ENCODE measurements at places on chromosomes 4 and X. TPM values are rescaled to one million over a fixed set of nuclear protein-coding genes. Genes with fewer than 3 reads are reported as not detected.

DNA sequence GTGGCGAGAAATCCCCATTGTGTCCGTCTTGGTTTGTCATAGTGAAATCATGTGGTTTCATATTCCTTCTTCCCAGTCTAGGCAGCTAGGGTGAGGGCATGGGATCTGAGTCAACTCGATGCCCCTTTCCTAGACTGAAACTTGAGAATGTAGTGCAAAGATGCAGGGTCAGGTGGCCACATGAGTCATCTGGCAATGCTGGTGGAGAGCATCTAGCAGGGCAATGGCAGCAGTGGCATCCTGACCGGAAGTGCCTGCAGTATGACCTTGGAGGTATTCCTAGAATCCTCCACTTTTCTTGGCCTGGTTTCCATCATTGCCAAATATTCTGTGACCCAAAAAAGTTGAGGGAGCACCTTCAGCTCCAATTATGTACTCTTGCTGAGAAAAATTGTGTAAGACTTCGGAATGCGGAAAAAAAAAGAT, 39.1 kb upstream of the TMEM184C start:
- no peak for DNase-seq
- no peaks in the 10 kb centered on the region for H3K36me3 ChIP-seq
- H3K27me3 ChIP-seq = no peaks in the 10 kb centered on the region
- H3K27ac ChIP-seq = no peak overlapping the region

- no peaks in the 10 kb centered on the region for H3K27me3 ChIP-seq
- peaks cover 6% of the 10 kb centered on the region for H3K36me3 ChIP-seq
- H3K4me3 ChIP-seq = no peak overlapping the region
- DNase-seq = no peak
- no peak overlapping the region for H3K27ac ChIP-seq
Measured at GRCh38 chr4:25928379-25929297, 14.6 kb downstream of the SMIM20 start.

- peaks cover 8% of the 10 kb centered on the region for H3K4me1 ChIP-seq
- H3K27ac ChIP-seq = no peak overlapping the region
- peaks cover 7% of the 10 kb centered on the region for H3K36me3 ChIP-seq
- H3K27me3 ChIP-seq = no peaks in the 10 kb centered on the region
Measured at GRCh38 chrX:10457092-10457491, 163.3 kb downstream of the MID1 start.

DNA sequence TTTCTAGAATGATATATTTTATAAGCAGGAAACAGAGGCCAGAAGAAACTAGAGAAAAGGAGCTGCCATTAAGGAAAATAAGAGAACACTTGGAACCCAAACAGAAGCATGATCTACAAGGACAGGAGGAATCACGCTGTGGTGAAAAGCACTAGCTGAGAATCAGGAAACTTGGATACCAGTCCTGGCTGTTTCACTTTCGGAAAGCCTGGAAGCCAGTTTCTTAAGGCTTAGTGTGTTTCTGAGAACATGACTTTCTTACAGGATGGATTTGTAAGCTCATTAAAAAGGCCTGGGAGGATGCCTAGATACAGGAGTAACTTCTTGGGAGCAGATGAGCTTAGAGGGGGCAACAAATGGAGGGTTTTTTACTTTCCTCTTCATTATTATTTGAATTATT, 36.9 kb downstream of the TLL1 start:
- H3K36me3 ChIP-seq = no peaks in the 10 kb centered on the region
- H3K27ac ChIP-seq = no peak overlapping the region
- H3K27me3 ChIP-seq = no peaks in the 10 kb centered on the region
- no peak for DNase-seq

DNA sequence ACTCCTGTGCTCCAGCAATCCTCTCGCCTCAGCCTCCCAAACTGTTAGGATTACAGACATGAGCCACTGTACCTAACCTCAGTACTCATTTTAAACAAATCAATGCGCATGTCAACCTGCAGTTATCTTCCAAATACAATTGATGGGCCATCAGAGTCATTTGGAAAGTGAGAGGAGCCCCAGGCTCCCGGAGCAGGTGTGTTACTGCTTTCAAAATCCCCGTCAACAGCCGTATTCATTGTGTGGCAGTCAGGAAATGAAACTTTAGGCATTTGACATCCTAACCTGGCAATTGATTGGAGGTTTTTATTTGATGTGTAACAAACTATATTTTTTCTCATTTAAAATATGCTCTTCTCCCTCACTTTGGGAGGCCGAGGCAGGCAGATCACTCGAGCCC, 623.6 kb upstream of the TENM3 start:
- H3K4me3 ChIP-seq = no peak overlapping the region
- DNase-seq = no peak
- no peaks in the 10 kb centered on the region for H3K27me3 ChIP-seq
- no peaks in the 10 kb centered on the region for H3K36me3 ChIP-seq
- no peak overlapping the region for H3K27ac ChIP-seq

DNA sequence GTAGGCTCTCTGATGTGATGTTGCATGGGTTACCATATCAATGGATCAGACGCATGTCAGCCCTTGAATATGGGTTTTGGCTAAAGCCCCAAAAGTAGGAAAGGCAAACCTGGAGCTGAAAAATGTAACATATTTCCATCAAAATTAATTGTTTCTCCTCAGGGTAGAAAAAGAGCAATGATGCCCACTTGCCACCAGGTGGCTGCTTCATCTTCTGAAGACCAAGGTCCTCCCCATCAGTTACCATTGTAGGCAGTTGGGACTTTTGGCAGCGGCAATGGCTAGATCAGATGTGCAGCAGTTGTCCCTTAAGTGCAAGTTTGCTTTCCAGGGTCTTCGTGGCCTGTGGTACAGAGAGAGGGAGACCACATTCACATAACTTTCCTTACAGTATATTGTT, 118.2 kb downstream of the NAF1 start:
- no peaks in the 10 kb centered on the region for H3K4me1 ChIP-seq
- H3K36me3 ChIP-seq = no peaks in the 10 kb centered on the region
- no peaks in the 10 kb centered on the region for H3K27me3 ChIP-seq
- H3K4me3 ChIP-seq = no peak overlapping the region
- DNase-seq = peak; percentile 47

- H3K36me3 ChIP-seq = no peaks in the 10 kb centered on the region
- DNase-seq = no peak
- no peak overlapping the region for H3K27ac ChIP-seq
- no peak overlapping the region for H3K4me3 ChIP-seq
Measured at GRCh38 chr4:17276776-17277175, 235.1 kb downstream of the QDPR start.

DNA sequence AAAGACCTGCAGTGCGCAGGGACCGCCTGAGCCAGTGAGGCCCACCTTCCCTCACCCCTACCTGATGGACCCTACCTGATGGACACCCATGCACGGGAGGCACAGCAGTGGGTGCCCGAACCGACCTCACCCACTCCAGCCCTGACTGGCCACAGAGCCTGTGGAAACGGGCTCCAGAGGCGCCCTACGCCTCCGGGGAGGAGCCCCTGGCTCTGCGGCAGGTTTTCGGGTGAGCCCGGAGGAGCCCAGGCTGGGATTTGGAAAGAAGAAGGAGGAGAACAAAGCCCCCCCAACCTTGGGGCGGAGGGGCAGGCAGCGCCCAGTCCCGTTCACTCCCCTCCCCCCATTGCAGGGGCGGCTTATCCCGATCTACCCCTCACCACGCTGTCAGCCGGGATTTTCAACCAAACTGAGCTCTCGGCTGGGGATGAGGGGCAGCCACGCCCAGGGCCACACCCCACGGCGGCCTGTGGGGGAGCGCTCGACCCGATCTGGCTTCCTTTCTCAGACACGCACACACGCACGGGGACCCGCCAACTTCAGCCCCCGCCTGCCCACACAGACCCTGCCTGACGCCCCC, 675 bp downstream of the L1CAM start:
- no peaks in the 10 kb centered on the region for H3K36me3 ChIP-seq
- H3K27ac ChIP-seq = no peak overlapping the region
- DNase-seq = no peak
- peaks cover 53% of the 10 kb centered on the region for H3K27me3 ChIP-seq

DNA sequence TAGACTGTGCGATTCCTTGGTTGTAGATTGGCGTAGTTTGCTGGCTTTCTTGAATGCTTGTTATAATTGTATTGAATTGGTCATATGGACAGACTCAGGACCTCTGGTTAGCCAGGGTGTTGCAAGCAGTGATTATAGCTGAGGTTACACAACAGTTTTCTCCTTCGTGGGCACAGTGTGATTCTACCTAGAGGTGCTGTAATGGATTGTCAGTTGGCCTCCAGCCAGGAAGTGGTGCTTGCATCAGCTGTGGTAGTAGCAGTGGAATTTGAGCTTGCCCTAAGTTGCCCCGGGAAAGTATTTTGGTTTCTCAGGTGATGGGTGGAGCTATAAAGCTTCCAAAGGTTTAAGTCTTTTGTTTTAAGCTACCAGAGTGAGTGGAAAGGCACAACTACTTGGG, 23.1 kb upstream of the GABRG1 start:
- no peak overlapping the region for H3K4me3 ChIP-seq
- H3K27me3 ChIP-seq = no peaks in the 10 kb centered on the region
- H3K27ac ChIP-seq = no peak overlapping the region
- DNase-seq = no peak

DNA sequence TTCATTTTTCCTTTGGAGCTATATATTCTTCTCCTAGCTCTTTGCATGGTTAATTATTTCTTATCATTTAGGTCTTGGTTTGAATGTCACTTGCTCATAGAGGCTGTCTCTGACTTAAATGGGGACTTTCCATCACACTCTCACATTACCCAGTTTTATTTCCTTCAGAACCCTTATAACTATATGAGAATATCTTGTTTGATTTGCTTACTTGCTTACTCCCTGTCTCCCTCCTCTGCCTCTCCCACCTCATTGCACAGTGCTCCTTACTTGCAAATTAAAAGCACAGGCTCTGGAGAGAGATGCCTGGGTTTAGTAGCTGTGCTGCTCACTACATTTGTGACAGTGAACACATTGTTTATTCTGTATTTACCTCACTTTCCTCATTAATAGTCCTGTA, 174.6 kb downstream of the SOWAHB start:
- peak overlapping the region; percentile 17 for H3K27ac ChIP-seq
- no peaks in the 10 kb centered on the region for H3K36me3 ChIP-seq
- no peak for DNase-seq
- H3K27me3 ChIP-seq = no peaks in the 10 kb centered on the region
- no peak overlapping the region for H3K4me3 ChIP-seq
- H3K4me1 ChIP-seq = peaks cover 38% of the 10 kb centered on the region

DNA sequence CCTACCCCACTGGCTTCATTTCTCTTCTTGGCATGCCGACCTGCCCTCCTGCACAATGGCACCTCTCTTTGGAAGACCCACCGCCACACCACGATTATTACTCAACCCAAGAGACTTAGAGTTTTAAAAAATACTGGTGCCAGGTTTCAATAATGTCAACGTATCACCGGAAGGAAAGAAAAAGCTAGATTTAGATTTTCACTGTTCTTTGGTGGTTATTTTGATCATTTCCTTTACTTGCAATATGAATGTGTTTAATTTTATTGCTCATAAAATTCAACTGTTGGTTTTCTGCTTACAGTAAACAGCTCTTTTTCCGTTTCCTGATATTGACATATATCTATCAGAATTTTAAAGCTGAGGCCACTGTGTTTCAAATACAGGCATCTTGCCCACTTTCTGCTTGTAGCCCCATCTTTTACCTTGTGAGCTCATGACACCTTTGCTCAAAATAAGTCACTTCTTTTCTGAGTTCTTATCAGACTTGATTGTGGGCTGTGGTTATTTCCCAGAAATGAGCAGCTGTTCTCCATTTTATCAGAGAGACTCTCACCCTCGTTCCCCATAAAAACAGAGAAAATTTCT, 439.1 kb downstream of the INPP4B start:
- no peaks in the 10 kb centered on the region for H3K27me3 ChIP-seq
- H3K4me3 ChIP-seq = no peak overlapping the region
- H3K36me3 ChIP-seq = no peaks in the 10 kb centered on the region
- DNase-seq = no peak
- peaks cover 30% of the 10 kb centered on the region for H3K4me1 ChIP-seq
- H3K27ac ChIP-seq = no peak overlapping the region

DNA sequence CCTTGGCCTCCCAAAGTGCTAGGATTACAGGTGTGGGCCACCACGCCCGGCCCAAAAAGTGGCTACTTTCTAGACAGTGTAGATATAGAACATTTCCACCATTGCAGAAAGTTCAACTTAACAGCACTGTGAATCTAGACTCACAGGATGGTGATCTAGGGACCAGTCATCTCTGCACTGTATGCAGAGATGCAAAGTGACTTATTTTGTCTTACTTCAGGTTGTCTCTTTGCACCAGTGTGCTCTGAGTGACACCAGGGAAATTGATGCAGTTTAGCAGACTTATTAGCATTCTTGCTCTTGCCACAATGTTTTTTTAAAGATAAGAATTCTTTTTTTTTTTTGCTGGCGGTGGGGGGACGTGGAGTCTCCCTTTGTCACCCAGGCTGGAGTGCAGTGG, 12.8 kb upstream of the FOXO4 start:
- H3K4me3 ChIP-seq = no peak overlapping the region
- no peaks in the 10 kb centered on the region for H3K27me3 ChIP-seq
- no peaks in the 10 kb centered on the region for H3K36me3 ChIP-seq

DNA sequence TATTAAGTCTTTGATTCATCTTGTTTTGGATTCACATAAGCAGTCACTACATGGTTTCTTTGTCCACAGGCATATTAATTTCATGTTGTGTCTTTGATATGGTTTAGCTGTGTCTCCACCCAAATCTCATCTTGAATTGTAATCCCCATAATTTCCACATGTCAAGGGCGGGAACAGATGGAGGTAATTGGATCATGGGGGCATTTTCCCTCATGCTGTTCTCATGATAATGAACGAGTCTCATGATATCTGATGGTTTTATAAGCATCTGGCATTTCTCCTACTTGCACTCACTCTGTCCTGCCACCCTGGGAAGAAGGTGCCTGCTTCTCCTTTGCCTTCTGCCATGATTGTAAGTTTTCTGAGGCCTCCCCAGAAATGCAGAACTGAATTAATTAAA, 1811.2 kb upstream of the PCDH10 start:
- H3K36me3 ChIP-seq = no peaks in the 10 kb centered on the region
- no peak overlapping the region for H3K27ac ChIP-seq
- no peaks in the 10 kb centered on the region for H3K4me1 ChIP-seq
- no peak for DNase-seq

DNA sequence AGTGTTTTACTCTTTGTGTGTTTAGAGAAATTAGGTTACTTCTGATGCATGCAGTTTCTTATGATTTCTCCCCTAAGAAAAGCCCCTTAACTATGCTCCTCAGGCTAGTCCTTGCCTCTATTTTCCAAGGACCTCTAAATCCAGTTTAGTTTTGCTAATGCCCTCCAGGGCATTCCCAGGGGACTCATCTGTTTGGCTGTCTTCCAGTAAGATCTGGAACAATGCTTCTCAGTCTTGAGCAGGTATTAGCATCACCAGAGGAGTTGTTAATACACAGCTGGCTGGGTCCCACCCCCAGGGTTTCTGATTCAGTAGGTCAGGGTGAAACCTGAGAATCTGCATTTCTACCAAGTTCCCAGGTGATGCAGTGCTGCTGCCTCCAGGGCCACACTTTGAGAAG, 56.9 kb downstream of the OTC start:
- no peak overlapping the region for H3K4me3 ChIP-seq
- no peak for DNase-seq
- peaks cover 7% of the 10 kb centered on the region for H3K4me1 ChIP-seq
- peak overlapping the region; percentile 27 for H3K27ac ChIP-seq

SUPT20HL1 gene
- total RNA-seq = not detected

GAGE12J gene
- total RNA-seq = not detected

AKAP14 gene
- total RNA-seq = not detected

RASL11B gene
- total RNA-seq = 6.8 TPM

CSAG2 gene
- total RNA-seq = not detected

ETNPPL gene
- total RNA-seq = 0.19 TPM

FGF13 gene
- 19.2 TPM for total RNA-seq

DGAT2L6 gene
- total RNA-seq = not detected

Measured in neural progenitor cell (in vitro differentiated cells).